ENCODE measurements at places on chromosomes 13 and 19.

GRCh38 chr13:53126841-53127245 lies 98.2 kb downstream of the OLFM4 start:
- no peak for DNase-seq

GRCh38 chr13:59447846-59448620 lies 715.7 kb downstream of the DIAPH3 start:
- DNase-seq, result no peak

DNA sequence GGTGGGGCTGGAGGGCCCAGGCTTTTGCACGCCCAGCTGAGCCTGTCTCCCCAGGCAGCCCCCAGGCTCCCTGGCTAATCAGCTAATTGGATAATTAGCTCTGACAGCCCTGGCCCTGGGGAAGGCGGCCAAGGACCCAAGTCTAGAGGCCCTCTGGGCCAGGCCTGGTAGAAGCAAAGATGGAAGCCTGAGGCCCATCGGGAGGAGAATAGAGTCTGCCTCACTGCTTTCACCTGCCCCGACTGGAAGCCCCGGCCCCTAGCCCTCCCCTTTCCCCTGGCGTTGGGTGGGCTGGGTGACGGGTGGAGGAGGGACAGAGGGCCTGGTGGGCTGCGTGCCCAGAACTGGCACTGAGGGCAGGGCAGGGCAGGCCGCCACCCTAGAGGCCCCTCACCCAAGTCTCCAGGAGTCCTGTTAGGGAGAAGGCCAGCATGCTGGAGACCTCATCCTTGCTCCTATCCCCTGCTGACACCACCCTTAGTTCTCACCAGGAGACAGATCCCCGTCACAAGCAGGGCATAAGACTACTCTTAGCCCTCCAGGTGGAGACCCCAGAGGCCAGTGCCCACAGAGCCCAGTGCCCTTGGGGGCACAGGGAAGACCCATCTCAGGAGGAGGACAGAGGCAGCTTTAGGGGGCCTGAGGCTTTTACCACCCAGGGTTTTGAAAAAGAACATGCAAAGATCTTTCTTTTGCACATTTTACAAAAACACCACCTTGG lies 12.0 kb downstream of the LYL1 start:
- peak; percentile 63 for DNase-seq

GRCh38 chr19:50344661-50345318 lies 15.6 kb upstream of the KCNC3 start:
- DNase-seq, result no peak

GRCh38 chr13:99959540-99960230 lies 11.9 kb downstream of the ZIC5 start:
- peak; percentile 44 for DNase-seq

GRCh38 chr19:38485541-38486285 lies 52.2 kb downstream of the RYR1 start:
- DNase-seq, result no peak

DNA sequence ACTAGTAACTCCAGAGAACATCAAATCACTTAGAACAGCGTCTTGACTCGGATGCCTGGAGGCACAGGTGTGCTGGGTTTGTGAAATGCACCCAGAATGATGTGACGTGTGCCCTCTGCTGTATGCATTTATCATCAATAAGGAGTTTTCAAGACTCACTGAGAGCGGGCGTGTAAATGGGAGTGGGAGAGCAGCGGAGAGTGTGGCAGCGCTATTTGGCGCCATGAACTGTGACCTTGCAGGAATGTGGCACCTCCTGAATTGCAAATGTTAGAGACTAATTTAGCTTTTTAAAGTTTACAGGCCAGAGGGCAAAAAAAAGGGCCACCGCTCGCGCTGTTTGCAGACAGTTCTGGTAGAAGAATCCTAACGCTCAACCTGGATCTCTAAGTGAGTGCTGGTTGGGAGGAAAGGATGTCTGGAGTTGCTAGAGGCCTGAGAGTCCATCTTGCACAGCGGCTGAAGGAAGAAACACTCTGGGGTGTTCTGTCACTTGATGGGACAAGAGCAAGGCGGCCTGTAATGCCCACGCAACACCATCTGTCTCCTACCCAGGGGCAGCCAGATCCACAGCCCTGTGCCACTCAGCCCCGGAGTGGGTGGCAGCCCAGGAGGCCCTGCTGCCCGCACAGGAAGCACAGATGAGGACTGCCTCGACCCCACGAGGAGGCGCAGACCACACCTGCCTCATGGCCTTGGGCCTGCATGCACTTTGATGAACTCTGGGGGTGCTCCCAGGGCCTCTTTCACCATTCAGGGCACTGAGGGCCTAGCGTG lies 19.7 kb downstream of the RANBP3 start:
- no peak for DNase-seq

Measured in ascending aorta (tissue), 2 donors.